ENCODE measurements at places on chromosomes 12 and 14.

DNA sequence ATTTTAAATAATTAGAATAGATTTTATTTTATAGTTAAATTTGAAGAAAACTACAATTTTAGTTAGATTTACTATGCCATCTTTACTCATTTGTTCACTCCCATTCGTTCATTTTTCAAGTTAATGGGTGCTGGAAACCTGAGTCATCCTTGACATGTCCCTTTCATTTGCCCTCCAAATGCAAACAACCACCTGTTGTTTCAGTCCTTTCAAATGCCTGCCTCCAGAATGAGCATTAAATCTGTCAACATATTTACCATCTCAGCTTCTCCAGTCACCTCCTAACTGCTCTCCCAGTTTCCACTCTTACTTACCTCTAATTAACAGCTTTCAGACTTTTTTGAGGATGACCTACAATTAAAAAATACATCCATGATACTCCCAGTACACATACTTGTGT lies 375.5 kb downstream of the RAD51B start:
- DNase-seq = no peak

- DNase-seq = peak; percentile 91
Observed at GRCh38 chr12:46266382-46266791, 2.5 kb downstream of the SLC38A1 start.

GRCh38 chr12:125314051-125314755 lies 249.0 kb downstream of the AACS start:
- no peak for DNase-seq

DNA sequence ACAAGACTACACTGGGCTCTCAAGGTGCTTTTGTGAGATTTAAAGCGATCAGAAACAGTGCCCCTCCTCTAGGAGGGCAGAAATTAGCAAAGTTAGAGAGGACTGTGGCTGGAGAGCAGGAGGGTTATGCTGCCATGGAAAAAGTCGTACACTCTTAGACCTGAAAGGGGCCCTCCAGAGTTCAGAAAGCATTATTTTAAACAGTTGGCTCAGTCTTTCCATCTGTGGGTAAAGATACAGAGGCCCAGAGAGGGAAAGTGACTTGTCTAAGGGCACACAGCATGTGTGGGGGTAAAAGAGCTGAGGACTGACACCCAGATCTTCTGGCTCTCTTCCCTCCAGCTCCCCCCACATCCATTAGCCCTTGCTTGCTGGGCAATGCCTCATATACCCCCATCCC lies 47.1 kb downstream of the FOXN4 start:
- DNase-seq = no peak

DNA sequence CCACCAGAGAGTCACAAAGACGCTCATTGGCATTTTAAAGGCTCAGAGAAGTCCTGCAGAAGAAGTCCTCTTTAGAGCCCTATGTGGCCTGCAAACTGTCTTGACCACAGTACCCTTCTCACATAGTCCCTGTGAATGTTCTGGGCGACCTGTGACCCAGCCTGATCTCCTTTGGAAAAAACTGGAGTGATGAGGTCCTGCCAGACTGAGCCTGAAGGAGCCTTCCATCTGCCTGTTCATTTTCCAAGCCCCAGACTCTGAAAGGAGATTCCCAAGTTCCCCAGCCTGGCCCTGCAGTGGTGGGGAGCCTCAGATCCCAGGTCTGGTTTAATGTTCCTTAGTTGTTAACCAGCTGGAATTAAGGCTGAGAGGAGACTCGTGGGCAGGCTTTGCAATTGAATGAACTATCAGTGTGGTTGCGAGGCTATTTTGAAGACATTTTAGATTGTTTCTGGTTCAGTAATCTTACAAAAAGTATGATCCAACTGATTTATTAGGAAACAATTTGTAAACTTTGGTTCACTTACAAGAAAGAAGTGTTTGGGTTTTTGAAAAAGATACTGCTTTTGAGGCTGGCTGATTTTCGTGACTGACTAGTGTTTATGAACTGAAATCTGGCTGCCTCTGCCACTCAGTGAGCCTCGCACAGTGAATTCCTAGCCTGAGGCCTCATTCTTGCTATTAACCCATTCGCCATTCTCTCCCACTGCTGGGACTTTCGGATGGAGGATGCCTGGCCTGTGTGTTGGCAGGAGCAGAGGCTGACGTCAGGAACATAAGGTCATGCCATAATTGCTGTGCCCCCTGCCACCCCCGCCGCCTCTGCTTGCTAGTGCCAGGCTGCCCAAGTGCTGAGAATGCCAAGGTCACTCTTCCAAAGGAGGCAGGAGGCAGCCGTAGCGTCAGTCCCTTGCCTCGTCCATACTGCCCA lies 249.0 kb downstream of the CACNA1C start:
- DNase-seq = no peak

DNA sequence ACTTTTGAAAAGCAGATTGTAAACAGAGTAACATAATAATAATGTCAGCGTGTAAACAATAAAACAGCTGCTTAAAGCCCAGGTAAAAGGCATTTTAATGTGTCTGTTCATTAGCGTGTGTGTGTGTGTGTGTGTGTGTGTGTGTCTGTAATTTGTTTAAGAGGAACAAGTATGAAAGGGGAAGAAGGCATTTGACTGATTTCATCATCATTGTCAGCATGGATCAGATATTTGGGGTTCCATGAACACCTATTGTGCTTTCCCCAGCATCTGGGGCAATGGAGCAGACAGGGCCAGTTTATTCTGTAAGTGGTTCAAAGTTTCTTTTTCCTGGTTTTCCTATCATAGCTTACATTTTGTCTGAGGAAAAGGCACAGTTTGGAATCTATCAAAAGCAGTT lies 28.9 kb downstream of the SLC25A21 start:
- DNase-seq = no peak

- DNase-seq = no peak
Observed at GRCh38 chr12:19988001-19988400, 380.3 kb upstream of the PDE3A start.

DNA sequence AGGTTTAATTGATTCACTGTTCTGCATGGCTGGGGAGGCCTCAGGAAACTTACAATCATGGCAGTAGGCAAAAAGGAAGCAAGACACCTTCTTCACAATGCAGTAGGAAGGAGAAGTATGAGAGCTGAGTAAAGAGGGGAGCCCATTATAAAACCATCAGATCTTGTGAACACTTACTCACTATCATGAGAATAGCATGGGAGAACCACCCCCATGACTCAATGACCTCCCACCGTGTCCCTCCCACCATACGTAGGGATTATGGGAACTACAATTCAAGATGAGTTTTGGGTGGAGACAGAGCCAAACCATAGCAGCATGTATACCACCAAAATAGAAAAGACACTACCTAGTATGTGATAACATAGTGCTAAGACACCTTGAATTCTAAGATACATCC lies 2.9 kb upstream of the HMGA2 start:
- peak; percentile 97 for DNase-seq

- no peak for DNase-seq
Observed at GRCh38 chr12:71242511-71242910, 84.7 kb upstream of the TSPAN8 start.

DNA sequence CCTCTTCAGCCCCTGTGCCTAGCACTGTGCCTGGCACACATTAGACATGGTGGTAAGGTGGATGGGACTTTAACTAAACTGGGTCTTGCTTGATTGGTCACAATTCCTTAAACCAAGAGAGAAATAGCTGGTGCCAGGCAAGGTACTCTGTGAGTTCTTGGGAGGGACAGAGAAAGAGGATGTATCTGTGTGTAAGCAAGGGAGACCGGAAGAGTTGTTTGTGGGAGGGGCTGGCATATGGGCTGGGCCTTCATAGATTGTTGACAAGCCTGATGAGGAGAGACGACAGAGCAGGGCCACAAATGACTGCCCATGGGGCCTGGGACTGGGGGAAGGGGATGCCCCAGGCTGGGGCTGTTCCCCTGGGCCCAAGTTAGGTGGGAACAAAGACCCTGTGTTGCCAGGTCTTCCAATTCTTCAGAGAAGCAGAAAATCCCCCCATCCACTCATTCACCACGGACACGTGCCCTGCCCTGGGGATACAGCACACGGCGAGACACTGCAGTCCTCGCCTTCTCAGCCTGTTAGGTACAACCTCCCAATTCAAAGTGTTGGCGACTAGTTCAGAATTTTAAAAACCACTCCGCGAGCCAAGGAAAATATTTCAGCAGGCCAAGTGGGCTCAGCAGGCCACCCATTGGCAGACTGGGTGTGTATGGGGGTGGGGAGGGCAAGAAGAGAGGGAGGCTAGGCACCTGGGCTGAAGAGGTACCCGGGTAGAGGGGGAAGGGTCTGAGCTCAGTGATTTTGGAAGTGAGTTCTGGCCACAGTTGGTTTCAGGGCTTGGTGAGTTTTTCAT lies 11.4 kb upstream of the CYP46A1 start:
- DNase-seq = no peak

DNA sequence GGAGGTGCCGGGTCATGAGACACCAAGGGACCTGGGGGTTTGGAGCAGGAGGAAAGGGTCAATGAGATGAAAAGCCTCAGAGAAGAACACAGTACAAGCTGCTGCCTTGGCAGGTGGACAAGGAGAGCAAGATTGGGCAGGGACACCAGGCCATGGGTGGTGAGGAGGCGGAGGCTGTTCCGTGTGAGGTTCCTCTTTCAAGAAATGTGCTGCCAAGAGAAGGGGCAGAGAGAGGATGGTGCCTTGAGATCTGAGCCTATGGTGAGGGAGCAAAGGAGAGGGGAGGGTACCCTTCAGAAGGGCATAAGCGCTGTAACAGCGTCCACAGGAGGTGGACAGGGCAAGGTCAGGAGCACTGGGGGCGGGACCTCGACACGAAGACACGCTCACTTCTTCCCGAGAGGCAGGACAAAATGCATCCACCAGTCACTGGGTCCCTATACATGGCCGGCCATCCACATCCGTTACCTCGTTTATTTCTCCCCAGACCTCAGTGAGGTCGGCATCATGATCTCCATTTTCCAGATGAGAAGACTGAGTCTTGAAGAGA lies 100.2 kb downstream of the B4GALNT3 start:
- no peak for DNase-seq

DNA sequence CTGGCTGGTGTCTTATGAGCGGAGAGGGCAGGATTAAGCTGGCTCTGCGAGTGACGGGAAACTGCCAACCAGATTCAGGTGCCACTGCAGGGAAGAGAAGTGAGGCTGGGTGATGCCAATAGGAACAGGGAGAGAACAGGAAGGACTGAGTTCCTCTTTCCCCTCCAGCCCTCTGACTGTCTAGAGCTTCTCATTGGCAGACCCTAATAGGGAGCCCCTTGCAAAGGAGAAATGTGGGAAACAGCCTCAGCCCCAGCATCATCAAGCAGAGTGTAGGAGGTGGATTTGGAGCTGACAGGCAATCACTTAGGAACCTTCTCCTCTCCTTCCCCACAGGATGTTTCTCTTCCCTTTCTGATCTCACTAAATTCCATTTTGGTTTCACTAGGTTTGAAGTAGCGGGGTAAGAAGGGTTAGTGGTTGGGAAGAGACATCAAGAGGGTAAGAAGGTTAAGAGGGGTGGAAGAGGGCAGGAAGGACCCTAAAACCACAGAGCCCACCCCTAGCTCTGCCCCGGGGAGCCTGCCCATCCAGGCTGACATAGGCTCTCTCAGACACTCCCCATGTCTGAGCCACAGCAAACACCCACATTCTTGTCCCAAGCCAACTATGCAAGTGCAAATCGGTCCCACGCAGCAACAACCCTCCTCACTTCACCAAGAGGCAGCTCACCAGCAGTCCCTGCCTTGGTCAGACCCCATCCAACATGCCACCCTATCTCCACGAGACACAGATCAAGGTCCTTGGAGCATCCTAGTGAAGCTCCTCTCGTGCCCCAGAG lies 111.1 kb downstream of the STAB2 start:
- no peak for DNase-seq

DNA sequence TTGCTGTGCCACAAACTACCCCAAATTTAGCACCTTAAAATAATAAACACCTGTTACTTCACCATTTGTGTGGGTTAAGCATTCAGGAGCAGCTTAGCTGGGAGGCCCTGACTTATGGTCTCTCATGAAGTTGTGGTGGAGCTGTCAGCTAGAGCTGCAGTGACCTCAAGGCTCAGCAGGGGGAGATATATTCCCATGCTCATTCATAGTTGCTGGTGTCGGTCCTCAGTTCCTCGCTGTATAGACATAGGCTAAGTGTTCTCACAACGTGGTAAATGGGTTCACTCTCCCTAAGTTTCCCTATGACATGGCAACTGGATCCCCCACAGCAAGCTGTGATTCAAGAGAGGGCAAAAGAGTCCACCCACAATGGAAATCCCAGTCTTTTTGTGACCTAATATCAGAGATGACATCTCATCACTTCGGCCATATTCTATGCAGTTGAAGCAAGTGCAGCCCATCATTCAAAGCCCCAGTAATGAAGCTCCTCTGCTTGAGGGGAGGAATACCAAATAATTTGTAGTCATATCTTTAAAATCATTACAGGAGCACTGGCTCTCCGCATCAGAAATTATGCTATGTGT lies 41.1 kb downstream of the PRB3 start:
- peak; percentile 70 for DNase-seq

- DNase-seq = no peak
Observed at GRCh38 chr14:100102156-100102785, 37.0 kb downstream of the EVL start.

GRCh38 chr14:89303456-89304435 lies 113.3 kb downstream of the FOXN3 start:
- peak; percentile 15 for DNase-seq

DNA sequence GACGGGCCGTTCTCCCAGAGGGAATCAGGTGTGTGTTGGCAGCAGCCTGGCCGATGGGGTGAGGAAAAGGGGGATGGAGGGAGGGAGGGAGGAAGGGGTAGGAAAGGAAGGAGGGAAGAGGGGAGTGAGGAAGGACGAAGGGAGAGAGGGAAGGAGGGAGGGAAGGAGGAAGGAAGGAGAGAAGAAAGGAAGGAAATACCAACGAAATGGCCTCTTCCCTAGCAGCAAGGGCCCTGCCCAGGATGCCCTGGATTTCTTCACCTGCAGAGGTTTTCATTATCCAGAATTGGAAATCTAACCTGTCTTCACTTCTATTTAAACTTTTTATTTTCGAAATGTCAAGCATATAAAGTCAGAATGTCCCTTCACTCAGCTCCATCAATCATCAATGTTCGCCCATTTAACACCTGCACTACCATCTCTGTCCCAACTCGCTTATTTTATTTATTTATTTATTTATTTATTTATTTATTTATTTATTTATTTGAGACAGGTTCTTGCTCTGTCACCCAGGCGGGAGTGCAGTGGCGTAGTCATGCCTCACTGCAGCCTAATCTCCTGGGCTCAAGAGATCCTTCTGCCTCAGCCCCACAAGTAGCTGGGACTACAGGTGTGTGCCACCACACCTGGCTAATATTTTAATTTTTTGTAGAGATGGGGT lies 70.7 kb downstream of the ACACB start:
- no peak for DNase-seq

- peak; percentile 82 for DNase-seq
Observed at GRCh38 chr12:121297435-121297991, 1.0 kb upstream of the CAMKK2 start.

- peak; percentile 37 for DNase-seq
Observed at GRCh38 chr12:12975322-12976077, 23.5 kb upstream of the GPRC5D start.
